ENCODE measurements at places on chromosomes 2 and 18.

DNA sequence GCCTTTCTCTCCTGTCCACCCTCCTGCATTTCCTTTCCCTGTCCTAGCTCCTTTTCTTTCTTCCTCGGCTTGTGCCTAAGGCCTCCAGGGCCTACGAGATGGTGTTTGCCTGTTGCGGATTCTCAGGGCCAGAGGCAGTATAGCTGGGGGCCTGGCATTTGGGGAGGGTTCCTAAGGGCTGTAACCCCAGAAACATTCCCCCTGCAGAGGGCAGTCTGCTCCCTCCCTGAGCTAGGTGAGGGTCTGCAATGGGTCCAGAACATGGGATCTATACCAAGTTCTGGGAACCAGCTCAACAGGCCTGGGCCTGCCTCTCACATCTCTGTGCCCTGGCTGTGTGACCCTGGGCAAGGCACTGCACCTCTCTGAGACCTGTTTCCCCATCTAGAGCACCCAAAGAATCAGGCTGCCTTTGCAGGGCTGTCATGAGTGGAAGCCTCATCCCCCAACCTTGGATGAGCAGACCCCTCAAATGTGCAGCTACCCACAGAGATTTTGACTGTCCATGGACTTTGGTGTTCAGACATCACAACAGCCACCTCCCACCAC, 97.5 kb downstream of the GLI2 start:
- no peak for DNase-seq
- no peak overlapping the region for H3K27ac ChIP-seq
- no peaks in the 10 kb centered on the region for H3K4me1 ChIP-seq
- H3K27me3 ChIP-seq = peaks cover 4% of the 10 kb centered on the region

DNA sequence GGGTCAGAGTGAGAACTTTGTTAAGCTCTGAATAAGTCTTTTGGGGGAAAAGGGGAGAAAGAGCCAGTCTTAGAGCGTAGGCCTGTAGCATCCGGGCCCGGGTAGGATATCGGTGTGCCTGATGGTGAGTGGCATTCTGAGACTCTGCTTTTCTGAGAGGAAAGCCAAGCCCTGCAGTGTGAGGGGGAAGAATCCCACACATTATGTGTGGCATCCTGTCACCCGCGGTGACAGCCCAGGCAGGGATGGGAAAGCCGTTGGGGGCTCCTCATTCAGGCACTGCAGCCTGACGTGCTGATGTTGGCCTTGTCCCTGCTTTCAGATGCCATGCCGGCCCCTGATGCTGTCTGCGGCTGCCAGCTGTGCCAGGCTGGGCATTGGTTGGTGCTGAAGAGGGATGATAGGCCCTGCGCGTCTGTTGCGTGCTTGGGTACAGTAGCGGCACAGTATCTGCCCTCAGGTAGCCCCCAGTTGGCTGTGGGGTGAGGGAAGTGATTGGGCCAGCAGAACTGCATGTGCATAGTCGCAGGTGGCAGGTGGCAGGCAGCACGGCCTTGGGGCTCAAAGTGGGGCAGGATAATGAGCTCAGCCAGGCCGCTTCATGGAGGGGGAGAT, 37.6 kb downstream of the GLI2 start:
- H3K4me1 ChIP-seq = no peaks in the 10 kb centered on the region
- H3K4me3 ChIP-seq = no peak overlapping the region
- no peak overlapping the region for H3K27ac ChIP-seq
- H3K36me3 ChIP-seq = no peaks in the 10 kb centered on the region
- H3K27me3 ChIP-seq = no peaks in the 10 kb centered on the region
- no peak for DNase-seq

DNA sequence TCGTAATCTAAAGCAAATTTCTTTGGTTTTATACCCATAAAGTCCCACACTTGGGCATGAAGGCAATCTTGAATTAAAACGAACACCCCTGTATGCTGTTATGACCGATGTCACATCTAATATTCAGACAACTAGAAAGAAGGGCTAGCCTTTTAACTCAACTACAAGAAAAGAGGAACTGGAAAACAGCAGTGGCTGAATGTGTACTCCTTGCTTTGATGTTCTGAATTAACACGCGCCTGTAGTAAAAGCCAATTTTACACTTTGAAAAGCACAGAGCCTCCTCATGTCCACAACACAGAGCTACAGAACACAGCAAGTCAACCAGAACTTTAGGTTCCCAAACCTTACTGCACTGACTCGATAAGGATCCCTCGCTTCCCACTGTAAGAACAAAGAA, 147.6 kb downstream of the HDAC4 start:
- no peak for DNase-seq
- H3K36me3 ChIP-seq = peaks cover 95% of the 10 kb centered on the region
- peak overlapping the region; percentile 43 for H3K27ac ChIP-seq
- no peaks in the 10 kb centered on the region for H3K27me3 ChIP-seq

- no peak overlapping the region for H3K4me3 ChIP-seq
- DNase-seq = no peak
- H3K27ac ChIP-seq = no peak overlapping the region
- H3K27me3 ChIP-seq = no peaks in the 10 kb centered on the region
Measured at GRCh38 chr18:79373736-79374135, 22.0 kb upstream of the NFATC1 start.

GRCh38 chr2:136932700-136933099, 167.4 kb downstream of the THSD7B start:
- H3K4me1 ChIP-seq = no peaks in the 10 kb centered on the region
- no peak overlapping the region for H3K27ac ChIP-seq
- H3K4me3 ChIP-seq = no peak overlapping the region
- peaks cover 4% of the 10 kb centered on the region for H3K27me3 ChIP-seq
- DNase-seq = peak; percentile 15
- no peaks in the 10 kb centered on the region for H3K36me3 ChIP-seq

DNA sequence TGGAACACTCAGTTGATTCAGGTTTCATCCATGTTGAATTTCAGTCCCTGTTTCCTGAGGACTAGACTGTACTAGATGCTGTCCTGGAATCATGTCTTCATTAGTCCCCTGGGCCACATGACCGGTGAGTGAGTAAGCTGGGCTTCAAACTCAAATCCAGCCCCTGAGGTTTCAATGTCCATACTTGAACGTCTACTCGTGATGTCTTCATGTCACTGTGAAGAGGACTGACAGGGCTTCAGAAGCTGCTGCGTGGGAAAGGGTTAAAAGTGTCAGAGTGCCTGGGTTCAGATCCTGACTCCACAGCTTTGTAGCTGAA, 101.2 kb downstream of the CDK15 start:
- H3K4me3 ChIP-seq = no peak overlapping the region
- H3K27me3 ChIP-seq = peaks cover 4% of the 10 kb centered on the region
- peaks cover 15% of the 10 kb centered on the region for H3K4me1 ChIP-seq
- no peaks in the 10 kb centered on the region for H3K36me3 ChIP-seq
- H3K27ac ChIP-seq = no peak overlapping the region

DNA sequence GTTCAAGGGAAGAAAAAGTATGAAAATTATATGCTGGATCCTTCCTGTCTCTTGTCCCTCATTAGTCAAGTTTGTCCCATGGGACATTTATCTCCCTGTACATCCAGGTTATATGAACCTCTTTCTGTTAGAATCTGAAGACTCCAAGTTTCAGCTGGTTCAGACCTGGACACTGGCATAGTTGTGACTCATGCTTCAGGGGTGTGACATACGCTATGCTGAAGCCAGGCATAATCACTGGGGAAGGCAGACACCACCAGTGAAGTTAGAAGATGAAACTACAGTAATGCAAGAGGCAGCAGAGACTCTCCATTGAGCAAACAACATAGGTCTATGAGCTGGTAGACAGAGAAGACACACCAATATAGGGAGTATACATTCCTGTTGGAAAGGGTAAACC, 269.7 kb upstream of the SLC8A1 start:
- no peak for DNase-seq
- no peaks in the 10 kb centered on the region for H3K27me3 ChIP-seq
- H3K4me1 ChIP-seq = no peaks in the 10 kb centered on the region
- no peak overlapping the region for H3K27ac ChIP-seq
- no peaks in the 10 kb centered on the region for H3K36me3 ChIP-seq
- H3K4me3 ChIP-seq = no peak overlapping the region

DNA sequence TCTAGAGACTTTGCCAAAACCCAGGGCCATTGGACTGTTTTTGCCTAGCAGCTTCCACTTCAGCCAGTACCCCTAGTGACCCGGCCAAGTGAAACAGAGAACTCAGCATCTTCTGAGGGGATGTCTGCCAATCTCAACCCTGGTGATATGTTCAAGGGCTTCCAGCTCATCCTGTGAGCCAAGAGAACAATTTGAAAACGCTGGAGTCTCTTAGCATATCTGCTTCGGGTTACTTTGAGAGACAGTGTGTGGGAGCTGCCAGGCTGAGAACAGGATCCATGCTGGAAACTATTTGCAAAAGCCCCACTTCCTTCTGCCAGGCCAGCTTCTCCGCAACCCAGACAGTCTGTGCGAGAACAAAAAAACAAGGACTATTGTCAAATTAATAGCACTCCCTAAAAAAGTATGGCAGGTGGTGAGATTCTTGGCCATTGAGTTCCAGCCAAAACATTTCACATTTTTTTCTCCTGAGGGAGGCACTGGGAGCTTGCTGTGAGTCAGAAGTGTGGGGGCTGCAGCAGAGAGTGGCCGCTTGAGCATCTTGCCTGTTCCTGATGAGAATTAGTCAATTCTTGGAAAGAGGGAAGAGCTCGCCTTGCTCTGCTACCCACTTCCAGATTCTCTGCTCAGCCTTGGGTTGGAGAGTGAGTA, 395.6 kb upstream of the TRIB2 start:
- peaks cover 6% of the 10 kb centered on the region for H3K4me1 ChIP-seq
- DNase-seq = no peak
- no peaks in the 10 kb centered on the region for H3K36me3 ChIP-seq
- H3K4me3 ChIP-seq = no peak overlapping the region
- no peaks in the 10 kb centered on the region for H3K27me3 ChIP-seq

- no peak overlapping the region for H3K27ac ChIP-seq
- no peak for DNase-seq
- H3K36me3 ChIP-seq = no peaks in the 10 kb centered on the region
- H3K27me3 ChIP-seq = no peaks in the 10 kb centered on the region
Measured at GRCh38 chr18:48777744-48778116, 173.0 kb downstream of the SMAD7 start.

DNA sequence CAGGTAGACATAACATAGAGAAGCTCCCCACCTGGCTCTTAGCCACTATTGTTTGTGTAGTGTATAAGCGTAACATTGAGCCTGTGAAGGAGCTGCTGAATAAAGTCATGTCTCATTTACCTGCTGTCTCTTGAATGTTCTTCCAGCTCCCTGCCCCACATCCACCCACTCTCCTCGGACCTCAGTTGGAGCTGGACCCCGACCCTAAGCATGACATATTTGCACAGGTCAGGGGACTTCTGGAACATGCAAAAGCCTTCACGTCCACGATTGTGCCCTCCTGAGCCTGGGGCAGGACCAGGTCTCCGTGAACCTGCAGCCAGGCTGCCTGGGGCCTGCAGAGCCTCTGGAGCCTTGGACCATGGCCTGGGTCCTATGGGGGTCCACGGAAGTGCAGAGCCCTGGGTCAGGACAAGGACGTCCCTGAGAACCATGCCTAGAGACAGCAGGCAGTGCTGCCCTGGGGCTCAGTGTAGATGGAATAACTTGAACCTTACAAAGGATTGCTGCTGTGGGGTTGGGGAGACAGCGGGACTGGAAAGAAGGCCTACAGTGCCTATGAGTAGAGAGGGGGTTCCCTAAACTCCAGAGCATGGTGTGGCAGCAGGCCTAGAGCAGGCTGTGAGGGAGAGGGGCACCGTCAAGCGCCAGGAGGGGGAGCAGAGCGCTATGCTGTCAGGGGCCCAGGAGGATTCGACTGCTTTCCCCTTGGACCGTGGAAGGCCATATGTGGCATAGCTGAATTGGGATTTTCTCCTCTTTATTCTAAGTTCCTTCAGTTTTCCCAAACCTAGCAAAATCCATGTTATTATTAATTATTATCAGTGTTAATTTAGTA, 99.9 kb upstream of the ZNF236 start:
- peak; percentile 33 for DNase-seq
- peaks cover 55% of the 10 kb centered on the region for H3K4me1 ChIP-seq
- H3K27ac ChIP-seq = peak overlapping the region; percentile 81
- no peaks in the 10 kb centered on the region for H3K36me3 ChIP-seq

- no peaks in the 10 kb centered on the region for H3K27me3 ChIP-seq
- H3K27ac ChIP-seq = no peak overlapping the region
- no peak for DNase-seq
- no peak overlapping the region for H3K4me3 ChIP-seq
- H3K4me1 ChIP-seq = no peaks in the 10 kb centered on the region
- H3K36me3 ChIP-seq = no peaks in the 10 kb centered on the region
Measured at GRCh38 chr2:109318949-109319342, 189.9 kb downstream of the SH3RF3 start.

GRCh38 chr18:6773777-6774176, 44.3 kb downstream of the ARHGAP28 start:
- no peaks in the 10 kb centered on the region for H3K27me3 ChIP-seq
- no peak for DNase-seq
- no peaks in the 10 kb centered on the region for H3K4me1 ChIP-seq
- H3K27ac ChIP-seq = no peak overlapping the region
- H3K4me3 ChIP-seq = no peak overlapping the region

DNA sequence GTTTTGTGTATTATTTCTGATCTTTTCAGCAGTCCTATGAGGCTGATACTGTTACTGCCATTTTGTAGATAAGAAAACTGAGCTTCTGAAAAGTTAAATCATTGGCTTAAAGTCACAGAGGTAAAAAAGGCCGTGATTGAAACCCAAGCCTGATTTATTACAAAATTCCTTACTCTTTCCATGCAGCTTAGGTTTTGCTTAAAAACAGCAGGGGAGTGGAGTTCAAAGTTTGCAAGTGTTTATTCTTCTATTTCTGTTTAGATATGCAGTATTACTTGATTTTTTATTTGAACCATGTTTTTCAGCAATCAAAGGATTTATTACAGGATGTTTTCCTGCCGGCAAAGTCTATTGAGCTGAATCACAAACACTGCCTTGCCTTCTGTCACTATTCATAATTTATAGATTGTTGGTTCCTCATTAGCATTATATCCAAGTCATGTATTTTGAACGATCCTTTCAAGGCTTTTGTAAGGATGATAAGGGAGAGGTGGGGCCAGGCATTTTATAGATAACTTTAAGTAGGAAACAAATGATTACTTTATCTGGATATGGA, 31.9 kb upstream of the MSTN start:
- H3K4me3 ChIP-seq = no peak overlapping the region
- no peak for DNase-seq
- H3K36me3 ChIP-seq = no peaks in the 10 kb centered on the region
- no peaks in the 10 kb centered on the region for H3K27me3 ChIP-seq
- H3K27ac ChIP-seq = no peak overlapping the region
- no peaks in the 10 kb centered on the region for H3K4me1 ChIP-seq

GRCh38 chr2:160517731-160518130, 24.1 kb upstream of the RBMS1 start:
- H3K4me3 ChIP-seq = no peak overlapping the region
- no peaks in the 10 kb centered on the region for H3K27me3 ChIP-seq
- no peak for DNase-seq
- H3K36me3 ChIP-seq = no peaks in the 10 kb centered on the region
- H3K4me1 ChIP-seq = no peaks in the 10 kb centered on the region

DNA sequence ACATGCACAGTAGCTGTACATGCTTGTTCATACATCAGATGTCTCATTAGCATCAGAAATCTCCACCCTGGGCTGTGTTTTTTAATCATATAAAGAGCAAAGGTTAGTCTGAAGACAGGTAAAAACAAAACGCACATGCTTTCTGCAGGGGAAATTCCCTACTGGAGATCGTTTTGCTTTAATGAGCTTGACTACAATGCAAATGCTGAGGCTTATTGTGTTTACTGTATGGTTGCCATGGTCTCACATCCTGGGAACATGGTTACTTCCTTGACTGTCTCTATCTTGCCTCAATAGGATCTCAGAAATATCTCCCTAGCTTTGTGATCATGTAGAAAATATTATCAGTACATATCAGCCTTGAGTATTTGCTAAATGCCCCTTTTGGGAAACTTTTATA, 336.5 kb upstream of the TFPI start:
- no peak for DNase-seq
- no peaks in the 10 kb centered on the region for H3K36me3 ChIP-seq

Measured in DND-41 (cell line).